ENCODE measurements at places on chromosomes 1 and 21.

DNA sequence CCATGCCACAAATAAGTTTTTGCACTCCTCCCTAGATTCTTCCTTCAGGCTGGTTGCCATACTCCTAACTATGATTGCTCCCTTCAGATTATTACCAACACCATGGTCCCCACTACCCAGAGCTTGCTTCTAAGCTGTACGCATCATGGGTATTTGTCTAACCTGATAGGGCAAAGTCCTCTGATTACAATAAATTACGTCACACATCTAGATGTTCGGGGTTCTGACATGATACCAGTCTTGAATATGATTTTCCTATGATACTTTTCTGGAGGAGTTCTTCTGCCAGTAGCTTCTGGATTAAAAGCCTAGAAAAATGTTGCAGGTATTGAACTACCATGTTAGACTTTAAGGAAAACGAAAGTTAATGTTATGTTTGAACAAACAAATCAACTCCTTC, 67.2 kb downstream of the NUF2 start:
- DNase-seq: no peak

- no peak for DNase-seq
These were observed 2.0 kb downstream of the GJA4 start for GRCh38 chr1:34794790-34795180.

- DNase-seq: no peak
These were observed 6.7 kb downstream of the GRIK1 start for GRCh38 chr21:29933088-29933487.

- DNase-seq: no peak
These were observed 299 bp downstream of the DIP2A start for GRCh38 chr21:46459024-46459355.

DNA sequence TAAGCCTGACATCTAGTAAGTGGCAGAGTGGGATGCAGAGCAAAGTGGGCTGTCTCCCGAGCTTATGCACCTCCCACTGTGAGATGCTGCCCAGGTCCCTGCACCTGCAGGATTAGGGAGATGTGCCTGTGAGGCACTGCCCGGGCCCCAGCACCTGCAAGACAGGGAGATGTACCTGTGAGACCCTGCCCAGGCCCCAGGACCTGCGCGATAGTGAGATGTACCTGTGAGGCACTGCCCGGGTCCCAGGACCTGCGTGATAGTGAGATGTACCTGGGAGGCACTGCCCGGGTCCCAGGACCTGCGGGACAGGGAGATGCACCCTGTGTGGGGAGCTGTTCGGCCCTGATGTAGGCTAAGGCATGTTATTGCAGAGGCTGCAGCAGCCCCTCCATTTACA, 622.8 kb downstream of the PTPRU start:
- DNase-seq: no peak

GRCh38 chr1:46599059-46599970, 4.8 kb downstream of the MKNK1 start:
- no peak for DNase-seq

- DNase-seq: no peak
These were observed 6.5 kb upstream of the CCDC27 start for GRCh38 chr1:3745590-3746381.

Data from eye (tissue), 1 donor.